HCT116 (cell line): ENCODE measurements at places on chromosomes 4 and X.

- no peak for DNase-seq
Measured at GRCh38 chr4:19936476-19936875, 315.2 kb upstream of the SLIT2 start.

DNA sequence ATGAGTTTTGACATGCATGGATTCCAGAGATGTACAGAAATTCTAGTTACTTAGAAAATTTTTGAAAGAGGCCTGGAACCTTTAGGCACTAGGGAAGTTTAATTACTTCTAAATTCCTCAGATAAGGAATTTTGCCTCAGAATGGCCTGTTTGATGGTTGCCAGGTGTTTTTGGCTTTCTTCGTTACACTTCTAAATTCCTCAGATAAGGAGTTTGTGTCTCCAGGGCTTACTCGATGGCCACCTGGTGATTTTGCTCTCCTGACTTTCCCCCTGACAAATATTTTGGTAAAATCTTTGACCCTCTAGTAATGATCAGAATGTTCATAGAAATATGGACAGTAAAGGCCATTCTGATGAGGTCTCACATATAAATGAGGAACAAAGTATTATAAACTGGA, 64.3 kb downstream of the BEX3 start:
- no peak for DNase-seq

DNA sequence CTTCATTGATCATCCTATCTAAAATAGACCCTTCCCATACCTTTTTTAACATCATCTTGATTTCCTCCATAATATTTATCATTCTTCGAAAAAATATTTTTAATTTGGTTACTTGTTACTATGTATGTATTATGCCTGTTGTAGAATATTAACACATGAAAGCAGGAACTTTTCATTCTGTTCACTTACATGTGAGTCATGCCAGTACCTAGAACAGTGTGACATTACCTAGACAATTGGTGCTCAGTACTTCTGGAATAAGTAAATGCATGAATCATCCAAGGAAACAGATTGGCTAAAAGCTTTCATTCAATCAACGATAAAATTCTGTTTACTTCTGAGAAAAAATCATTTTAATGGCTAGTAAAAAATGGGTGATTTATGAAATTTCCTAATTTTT, 76.4 kb downstream of the CXXC4 start:
- DNase-seq: peak; percentile 8

DNA sequence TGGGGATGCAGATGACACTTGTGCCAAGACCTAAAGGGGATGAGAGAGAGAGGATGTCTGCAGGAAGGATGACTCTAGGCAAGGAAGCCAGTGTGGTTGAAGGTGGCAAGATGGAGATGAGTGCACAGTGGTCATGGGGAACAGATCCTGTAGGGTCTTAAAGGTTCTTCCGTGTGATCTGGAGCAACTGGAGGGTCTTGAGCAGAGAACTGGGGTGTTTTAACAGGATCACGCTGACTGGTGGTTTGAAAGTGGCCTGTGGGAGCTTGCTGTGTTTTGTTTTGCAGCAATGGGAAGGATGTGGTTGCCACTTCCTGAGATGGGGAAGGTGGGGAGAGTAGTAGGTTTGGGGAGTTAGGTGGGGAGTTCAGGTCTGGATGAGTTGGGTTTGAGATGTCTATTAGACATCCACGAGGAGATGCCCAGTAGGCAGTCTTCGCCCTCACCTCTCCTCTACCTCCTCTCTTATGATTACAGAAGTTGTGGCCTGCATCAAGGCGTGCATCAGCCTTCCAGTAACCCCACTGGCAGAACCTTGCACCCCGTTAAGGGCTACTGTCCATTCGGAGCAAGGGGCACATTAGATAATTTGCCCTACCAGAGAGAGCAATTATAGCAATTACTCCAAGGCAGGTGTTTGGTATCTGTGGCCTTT, 1.4 kb upstream of the STBD1 start:
- no peak for DNase-seq

DNA sequence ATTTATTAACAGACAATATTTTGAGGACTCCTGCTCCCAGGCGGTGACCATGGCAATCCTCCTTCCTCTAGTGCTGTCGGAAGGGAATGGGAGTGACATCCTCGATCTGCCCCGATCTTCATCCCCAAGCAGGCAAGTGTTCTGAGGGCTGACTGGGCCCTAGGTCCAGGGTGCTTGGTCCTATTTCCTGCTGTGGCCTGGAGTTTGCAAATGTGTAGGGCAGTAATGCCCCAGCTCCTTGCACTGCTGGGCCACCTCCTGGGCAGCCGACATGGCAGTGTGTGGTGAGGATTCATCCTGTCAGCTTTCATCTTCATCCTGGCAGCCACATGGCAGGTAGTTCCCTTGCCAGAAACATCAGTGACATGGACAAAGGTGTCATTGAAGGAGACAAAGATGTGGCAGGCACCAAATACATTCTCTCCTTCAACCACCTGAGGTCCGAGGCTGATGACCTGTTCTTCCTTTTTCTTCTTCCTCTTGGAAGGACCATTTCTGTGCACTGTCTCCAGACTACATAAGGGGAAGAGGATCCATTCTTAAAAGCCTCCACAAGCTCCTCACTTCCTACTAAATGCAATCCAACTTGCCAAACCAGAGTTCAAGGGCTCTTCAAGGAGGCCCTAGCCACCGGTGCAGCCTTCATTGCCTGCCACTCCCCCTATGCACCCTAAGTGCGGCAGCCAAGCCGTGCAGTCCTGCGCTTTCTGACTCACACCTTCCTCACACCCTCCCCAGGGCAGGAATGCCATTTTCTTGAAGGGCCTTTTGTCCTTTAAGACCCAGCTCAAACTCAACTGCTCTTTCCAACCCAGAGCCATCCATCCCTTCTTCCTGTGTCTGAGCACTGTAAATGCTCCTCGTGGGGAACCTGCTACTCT, 65.7 kb downstream of the TMEM154 start:
- DNase-seq: no peak

DNA sequence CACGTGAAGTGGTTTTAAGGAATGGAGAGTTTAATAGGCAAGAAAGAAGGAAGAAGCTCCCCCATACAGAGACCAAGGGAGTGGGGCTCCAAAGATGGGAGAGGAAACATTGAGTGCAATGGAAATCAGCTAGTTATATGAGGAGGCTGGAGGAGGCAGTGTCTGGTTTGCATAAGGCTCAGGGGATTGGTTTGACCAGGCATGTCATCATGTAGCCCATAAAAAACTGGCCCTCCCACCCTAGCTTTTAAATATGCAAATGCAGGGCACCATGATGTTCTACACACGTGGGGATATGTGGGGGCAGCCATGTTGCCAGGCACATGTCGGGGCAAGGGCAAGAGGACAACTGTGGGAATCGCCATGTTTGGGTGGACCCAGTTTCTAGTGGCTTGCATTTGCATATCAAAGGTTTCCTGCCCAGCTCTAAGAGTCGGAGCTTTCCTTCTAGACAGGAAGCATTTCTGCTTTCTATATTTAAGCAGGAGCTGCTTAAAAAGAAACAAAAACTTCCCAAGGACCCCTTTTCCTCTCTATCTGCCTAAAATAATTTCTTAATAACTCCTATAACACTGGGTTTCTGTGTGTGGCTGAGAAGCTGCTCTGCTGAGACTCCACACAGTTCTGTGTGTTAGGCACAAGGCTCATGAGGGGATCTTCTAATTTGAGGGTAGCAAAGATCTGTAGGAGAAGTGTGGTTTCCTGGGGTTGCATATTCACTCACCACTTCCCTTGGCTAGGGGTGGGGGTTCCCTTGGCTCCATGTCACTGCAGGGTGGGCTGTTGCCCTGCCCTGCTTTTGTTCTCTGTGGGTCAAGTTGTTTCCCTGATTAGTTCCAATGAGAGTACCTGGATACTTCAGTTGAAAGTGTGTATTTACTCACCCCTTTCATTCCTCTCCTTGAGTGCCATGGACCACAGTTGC, 113.5 kb downstream of the VSIG4 start:
- no peak for DNase-seq

GRCh38 chrX:57138674-57139073, 1.5 kb upstream of the SPIN2A start:
- no peak for DNase-seq

DNA sequence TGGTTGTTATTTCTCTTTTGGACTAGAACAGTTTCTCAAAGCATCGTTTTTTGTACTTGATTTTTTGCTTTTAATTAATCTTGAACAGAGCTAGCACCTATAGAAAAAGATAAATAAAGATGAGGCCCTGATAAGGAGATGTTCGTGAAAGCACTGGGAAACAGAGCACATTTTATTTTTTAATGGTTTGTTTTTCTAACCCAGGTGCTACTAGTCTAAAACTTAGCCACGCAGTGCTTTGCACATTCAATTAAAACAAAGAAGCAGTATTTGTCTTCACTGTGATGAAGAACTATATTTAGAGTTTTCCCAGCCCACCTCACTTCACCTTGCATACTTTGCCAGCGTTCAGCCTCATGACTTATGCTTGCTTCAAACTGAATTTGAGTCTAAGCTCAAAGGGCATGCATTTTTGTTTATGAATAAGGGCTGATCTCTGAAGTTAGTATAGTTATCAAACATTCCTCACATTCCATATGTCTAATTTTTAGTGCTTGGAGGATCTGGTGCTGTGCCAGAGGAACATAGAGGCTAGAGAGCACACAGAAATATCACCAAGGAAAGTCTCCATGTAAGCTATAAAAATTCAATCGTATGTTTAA, 76.7 kb downstream of the WWC2 start:
- DNase-seq: no peak

DNA sequence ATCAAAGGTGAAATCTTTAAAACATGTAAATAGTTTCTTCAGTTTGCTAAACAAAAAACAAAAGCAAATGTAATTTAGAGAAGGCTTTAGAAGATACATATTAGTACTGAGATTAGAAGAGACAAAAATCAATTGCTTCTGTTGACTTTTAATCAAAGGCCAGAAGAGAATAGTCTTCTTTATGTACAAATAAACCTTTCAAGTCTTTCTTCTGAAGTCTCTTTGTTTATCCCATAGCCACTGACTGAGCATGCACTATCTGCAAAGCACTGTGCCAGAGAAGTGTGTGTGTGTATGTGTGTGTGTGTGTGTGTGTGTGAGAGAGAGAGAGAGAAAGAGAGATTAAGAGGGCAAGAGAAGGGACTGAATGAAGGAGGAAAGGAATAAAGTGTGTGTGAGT, 198.4 kb downstream of the GLUD2 start:
- DNase-seq: no peak

GRCh38 chr4:103753868-103754653, 34.3 kb upstream of the TACR3 start:
- peak; percentile 6 for DNase-seq

GRCh38 chr4:74014332-74014731, 15.9 kb upstream of the CXCL5 start:
- no peak for DNase-seq

DNA sequence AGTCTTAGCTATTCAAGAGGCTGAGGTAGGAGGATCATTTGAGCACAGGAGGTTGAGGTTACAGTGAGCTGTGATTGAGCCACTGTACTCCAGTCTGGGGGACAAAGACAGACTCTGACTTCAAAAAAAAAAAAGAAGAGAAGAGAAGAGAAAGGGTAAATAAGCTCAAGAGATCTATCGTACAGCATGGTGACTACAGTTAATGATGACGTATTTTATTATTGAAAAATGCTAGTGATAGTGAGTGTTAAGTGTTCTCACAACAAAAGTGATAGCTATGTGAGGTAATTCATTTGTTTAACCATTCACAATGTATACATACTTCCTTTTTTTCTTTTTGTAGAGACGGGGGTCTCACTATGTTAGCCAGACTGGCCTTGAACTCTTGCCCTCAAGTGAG, 121.5 kb upstream of the RPL34 start:
- no peak for DNase-seq
